Aorta (tissue), 5 donors: ENCODE measurements at places on chromosomes 7 and 10. TPM values are rescaled to one million over a fixed set of nuclear protein-coding genes. Genes with fewer than 3 reads are reported as not detected.

DNA sequence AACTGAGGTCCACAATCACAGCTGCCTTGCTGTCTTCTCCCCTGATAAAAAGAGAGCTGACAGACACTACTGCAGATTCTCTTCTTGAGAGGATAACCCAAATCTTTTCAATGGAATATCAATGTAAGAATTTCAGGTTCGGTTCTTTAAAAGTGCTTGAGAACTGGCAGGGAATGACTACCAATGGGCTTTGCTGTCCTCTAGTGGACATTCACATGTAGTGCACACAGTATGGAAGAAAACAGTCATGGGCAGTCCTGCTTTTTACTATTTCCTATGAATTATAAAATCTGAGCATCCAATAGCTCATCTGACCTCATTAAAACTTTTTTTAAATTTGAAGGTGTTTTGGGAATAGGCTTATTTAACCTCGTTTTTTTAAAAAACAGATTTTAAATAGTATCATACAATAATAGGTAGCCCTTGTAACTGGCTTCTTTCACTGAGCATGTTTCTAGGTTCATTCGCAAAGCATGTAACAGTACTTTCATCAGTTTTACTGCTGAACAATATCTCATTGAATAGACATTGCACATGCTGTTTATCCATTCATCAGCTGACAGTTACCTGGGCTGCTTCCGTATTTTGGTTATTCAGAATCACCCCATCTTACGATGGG, 18.3 kb downstream of the FZD9 start:
- DNase-seq = no peak
- H3K27ac ChIP-seq = no peak overlapping the region
- peaks cover 8% of the 10 kb centered on the region for H3K36me3 ChIP-seq

DNA sequence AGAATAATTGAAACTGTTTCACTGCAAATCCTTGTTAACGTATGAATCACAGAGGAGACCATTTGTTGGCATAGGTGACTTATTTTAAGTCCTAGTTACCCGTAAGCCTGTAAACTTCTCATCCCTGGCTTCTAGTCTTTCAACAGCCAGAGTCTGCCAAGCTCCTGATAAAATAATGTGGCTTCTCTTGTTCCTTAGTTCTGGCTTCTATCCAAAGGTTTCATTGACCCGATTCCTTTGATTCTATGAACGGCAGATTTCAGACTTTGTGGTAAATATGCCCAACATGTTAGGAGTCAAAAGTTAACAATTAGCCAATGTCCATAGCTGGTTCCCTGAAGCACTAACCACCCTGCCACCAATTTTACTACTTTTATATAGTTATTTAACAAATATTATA, 23.3 kb downstream of the DNAH11 start:
- H3K27ac ChIP-seq = no peak overlapping the region
- no peak for DNase-seq
- H3K36me3 ChIP-seq = no peaks in the 10 kb centered on the region
- no peaks in the 10 kb centered on the region for H3K27me3 ChIP-seq
- no peaks in the 10 kb centered on the region for H3K4me1 ChIP-seq
- H3K4me3 ChIP-seq = no peak overlapping the region

DNA sequence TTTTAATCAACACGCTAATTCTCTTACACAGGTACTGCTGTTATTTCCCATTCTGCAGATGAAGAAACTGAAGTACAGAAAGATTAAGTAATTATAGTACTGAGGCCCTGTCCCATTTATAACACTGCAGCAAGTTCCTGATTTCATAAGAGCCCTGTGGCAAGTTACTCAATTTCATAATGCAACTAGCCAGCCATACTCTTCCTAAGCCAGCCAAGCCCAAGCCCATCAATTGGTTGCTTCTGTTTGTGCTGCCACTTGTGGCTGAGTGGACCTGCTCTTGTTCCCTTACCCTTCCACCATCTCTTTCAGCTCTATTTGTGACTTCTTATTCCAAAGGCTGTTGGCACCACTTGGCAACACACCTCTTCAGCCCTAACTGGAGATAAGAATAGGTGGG, 19.7 kb upstream of the PRPF18 start:
- H3K4me1 ChIP-seq = no peaks in the 10 kb centered on the region
- H3K27ac ChIP-seq = no peak overlapping the region
- H3K36me3 ChIP-seq = no peaks in the 10 kb centered on the region
- no peak overlapping the region for H3K4me3 ChIP-seq

- no peak overlapping the region for H3K27ac ChIP-seq
- H3K4me1 ChIP-seq = no peaks in the 10 kb centered on the region
- no peak overlapping the region for H3K4me3 ChIP-seq
- no peaks in the 10 kb centered on the region for H3K27me3 ChIP-seq
These were observed 2.7 kb downstream of the SKIDA1 start for GRCh38 chr10:21522631-21523406.

- H3K4me1 ChIP-seq = no peaks in the 10 kb centered on the region
- H3K27ac ChIP-seq = no peak overlapping the region
- no peaks in the 10 kb centered on the region for H3K27me3 ChIP-seq
- no peaks in the 10 kb centered on the region for H3K36me3 ChIP-seq
- no peak for DNase-seq
These were observed 52.5 kb upstream of the NRP1 start for GRCh38 chr10:33386926-33387325.

- H3K27ac ChIP-seq = no peak overlapping the region
- no peak for DNase-seq
- no peaks in the 10 kb centered on the region for H3K27me3 ChIP-seq
- H3K4me1 ChIP-seq = no peaks in the 10 kb centered on the region
- no peak overlapping the region for H3K4me3 ChIP-seq
- H3K36me3 ChIP-seq = no peaks in the 10 kb centered on the region
These were observed 79.0 kb downstream of the HIPK2 start for GRCh38 chr7:139698844-139699243.

- H3K27ac ChIP-seq = no peak overlapping the region
- H3K27me3 ChIP-seq = no peaks in the 10 kb centered on the region
- H3K4me1 ChIP-seq = no peaks in the 10 kb centered on the region
- no peak overlapping the region for H3K4me3 ChIP-seq
- DNase-seq = no peak
These were observed 141.9 kb downstream of the ANKRD7 start for GRCh38 chr7:118366363-118366762.

GRCh38 chr10:17196573-17196972, 4.9 kb downstream of the TRDMT1 start:
- no peaks in the 10 kb centered on the region for H3K36me3 ChIP-seq
- no peak for DNase-seq
- H3K4me3 ChIP-seq = no peak overlapping the region
- H3K27me3 ChIP-seq = no peaks in the 10 kb centered on the region

GRCh38 chr10:127153181-127153580, 43.2 kb downstream of the INSYN2A start:
- H3K36me3 ChIP-seq = no peaks in the 10 kb centered on the region
- DNase-seq = no peak
- no peak overlapping the region for H3K4me3 ChIP-seq
- no peaks in the 10 kb centered on the region for H3K27me3 ChIP-seq
- no peak overlapping the region for H3K27ac ChIP-seq

GRCh38 chr7:99080679-99081078, 63.2 kb downstream of the SMURF1 start:
- DNase-seq = no peak
- no peak overlapping the region for H3K4me3 ChIP-seq
- H3K27me3 ChIP-seq = no peaks in the 10 kb centered on the region
- no peak overlapping the region for H3K27ac ChIP-seq
- no peaks in the 10 kb centered on the region for H3K36me3 ChIP-seq
- H3K4me1 ChIP-seq = no peaks in the 10 kb centered on the region

DNA sequence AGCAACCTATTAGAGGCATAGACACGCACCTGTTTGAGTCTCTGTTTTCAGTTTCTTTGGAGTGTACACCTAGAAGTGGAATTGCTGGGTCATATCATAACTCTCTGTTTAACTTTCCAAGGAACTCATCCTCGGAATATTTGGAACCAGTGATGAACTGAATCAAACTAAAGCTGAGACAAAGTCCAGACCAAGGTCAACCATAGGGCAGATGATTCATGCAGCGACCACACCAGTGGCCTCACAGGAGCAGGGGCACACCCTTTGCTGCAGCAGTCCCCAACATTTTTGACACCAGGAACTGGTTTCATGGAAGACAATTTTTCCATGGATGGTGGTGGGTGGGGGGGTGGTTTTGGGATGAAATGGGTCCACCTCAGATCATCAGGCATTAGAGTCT, 4.9 kb upstream of the OPTN start:
- H3K27ac ChIP-seq = no peak overlapping the region
- H3K36me3 ChIP-seq = no peaks in the 10 kb centered on the region
- H3K27me3 ChIP-seq = no peaks in the 10 kb centered on the region
- no peaks in the 10 kb centered on the region for H3K4me1 ChIP-seq
- no peak for DNase-seq

DNA sequence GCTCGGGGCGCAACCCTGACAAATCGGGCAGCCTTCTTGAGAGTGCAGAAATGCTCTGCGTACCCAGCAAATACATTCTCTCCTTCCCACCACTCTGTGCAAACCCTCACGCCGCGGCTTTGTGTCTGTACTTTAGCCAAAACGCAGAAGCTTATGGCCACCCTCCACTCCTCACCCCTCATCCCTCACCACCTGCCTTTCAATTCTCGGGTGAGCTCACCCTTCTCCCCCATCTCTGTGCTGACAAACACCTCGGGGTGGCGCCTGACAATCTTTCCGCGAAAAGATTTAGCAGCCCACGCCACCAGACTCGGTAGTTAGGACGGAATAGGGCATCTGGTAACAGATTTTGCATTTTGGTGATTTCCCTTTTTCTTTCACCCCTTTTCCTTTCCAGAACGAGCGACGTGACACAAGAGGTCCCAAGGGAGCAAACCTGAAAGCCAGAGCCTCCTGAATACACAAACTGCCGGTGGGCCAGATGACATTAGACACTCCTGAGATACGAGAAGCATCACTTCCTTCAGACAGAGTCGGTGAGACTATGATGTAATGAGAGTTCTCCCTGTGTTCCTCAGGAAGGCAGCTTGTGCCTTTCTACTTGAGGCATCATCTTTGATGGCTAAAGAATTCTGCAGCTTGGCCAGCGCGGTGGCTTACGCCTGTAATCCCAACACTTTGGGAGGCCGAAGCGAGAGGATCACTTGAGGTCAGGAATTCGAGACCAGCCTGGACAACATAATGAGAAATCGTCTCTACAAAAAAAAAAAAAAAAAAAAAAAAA, 671 bp upstream of the ATAD1 start:
- no peak overlapping the region for H3K27ac ChIP-seq
- peak overlapping the region; percentile 55 for H3K4me3 ChIP-seq
- no peaks in the 10 kb centered on the region for H3K36me3 ChIP-seq
- peaks cover 3% of the 10 kb centered on the region for H3K4me1 ChIP-seq

Gene FAM204A
- 66.5 TPM for total RNA-seq

Gene LDB3
- 132 TPM for total RNA-seq

Gene ADAM22
- total RNA-seq = 6.0 TPM

Gene FBXL13
- 1.4 TPM for total RNA-seq

Gene EEPD1
- 15.4 TPM for total RNA-seq

Gene HABP2
- total RNA-seq = not detected
